ENCODE measurements at places on chromosomes 1 and 21.

DNA sequence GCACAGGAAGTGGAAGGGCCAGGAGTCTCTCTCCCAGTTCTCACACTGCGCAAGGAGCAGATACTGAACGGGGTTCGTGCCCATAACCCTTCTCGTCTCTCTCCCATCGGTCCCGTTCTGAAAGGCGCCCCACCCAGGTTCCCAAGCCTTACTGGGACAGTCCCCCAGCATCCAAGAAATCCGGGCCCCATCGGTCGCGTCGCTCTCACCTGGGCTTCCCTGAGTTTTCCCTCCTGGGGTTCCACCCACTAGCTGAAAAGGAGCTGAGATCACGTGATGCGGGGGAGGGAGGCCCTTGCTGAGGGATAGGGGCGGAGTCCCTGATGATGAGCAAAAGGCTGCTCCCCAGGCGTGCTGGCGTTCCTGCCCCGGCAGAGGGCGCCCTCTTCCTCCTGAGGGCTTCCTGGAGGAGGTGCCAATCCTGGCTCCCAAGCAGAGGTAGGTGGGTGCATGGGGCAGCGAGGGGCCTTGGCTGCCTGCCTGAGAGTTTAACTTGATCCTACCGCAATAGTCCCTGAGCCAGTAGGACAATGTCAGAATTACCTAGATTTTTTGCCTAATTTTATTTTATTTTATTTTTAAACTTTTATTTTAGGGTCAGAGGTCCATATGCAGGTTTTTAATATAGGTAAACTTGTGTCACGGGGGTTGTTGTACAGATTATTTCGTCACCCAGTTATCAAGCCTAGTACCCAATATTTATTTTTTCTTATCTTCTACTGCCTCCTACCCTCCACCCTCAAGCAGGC is at the start of gene SPOCD1:
Gene SPOCD1, minus strand, starts transcription at position 271 of the 749 bp plus-strand sequence. CDS start 689 bp downstream, outside the sequence.
- peak; percentile 89 for DNase-seq

DNA sequence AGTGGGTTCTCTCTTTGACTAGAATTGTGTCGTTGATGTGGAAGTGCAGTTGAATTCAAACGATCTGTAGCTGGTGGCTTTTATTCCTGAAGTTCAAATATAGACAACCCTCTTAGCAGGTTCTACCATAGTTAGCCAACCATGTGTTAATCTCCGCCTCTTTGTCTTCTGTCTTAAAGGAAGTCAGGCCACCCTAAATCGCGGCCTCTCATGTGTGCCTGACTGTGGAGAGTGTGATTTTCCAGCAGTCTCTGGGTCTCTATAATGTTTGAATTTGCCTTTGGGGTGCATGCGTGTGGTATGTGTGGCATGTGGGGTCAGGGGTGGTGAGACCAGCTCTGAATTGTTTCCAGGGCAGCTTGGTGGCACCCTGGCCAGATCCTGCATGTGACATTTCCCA is 244.9 kb downstream of the DISC1 start:
- no peak for DNase-seq

DNA sequence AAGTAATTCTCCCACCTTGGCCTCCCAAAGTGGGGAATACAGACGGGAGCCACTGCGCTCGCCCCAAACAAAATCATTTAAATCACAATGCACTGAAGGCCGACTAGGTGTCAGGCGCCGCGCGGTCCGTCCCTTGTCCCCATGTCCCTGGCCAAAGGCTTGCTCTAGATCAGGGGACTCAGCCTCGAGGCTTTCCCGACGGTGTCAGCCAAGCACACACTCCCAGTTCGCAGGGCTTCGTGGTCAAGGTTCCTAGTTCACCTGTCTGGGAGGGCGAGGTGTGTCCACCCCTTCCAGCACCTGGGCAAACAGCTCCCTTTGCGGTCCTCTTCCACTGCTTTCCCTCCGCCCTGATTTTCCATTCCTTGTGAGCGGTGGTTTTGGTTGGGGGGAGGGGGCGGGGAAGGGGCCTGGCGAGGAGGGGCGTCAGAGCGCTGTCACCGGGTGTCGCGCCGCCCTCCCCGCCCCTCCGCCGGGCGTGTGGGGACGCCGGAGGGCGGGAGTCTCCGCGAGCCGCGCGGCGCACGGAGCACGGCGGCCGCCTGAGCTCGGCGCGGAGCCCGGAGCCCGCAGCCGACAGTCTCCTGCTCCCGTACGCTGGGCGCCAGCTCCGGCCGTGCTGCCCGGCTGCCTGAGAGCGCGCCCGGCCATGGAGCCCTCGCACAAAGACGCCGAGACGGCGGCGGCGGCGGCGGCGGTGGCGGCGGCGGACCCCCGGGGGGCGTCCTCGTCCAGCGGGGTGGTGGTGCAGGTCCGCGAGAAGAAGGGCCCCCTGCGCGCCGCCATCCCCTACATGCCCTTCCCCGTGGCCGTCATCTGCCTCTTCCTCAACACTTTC is at the start of gene STUM:
Gene STUM, plus strand, starts transcription at position 509 of the 838 bp plus-strand sequence. Its CDS starts 141 bp downstream, at position 650.
- peak; percentile 62 for DNase-seq

GRCh38 chr21:40186045-40186444 is 318.8 kb downstream of the PCP4 start:
- no peak for DNase-seq

GRCh38 chr1:67514786-67515185 is 84.6 kb upstream of the SERBP1 start:
- DNase-seq, result no peak

- no peak for DNase-seq
These were observed 84.4 kb downstream of the CLEC20A start for GRCh38 chr1:178412400-178412770.

DNA sequence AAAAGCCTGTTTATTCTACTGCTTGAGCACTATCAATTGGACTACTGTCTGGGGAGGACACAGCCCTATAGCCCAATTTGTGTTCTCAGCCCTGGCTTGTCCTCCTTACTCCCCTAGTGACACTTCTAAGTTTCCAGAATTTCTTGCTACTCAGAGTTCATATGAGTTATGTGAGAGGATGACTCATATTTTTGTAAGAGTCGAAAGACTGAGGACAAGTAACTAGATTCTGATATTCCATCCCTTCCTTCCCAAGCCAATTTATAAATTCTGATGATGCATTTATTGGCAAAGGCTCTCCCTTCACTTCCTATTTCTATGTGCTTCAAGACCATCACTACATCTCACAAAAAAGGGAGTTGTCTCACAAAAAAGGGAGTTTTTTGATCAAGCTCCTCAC is 422.2 kb upstream of the DEPDC1 start:
- no peak for DNase-seq

- DNase-seq, result no peak
These were observed 2.5 kb downstream of the WDR77 start for GRCh38 chr1:111446546-111446945.

DNA sequence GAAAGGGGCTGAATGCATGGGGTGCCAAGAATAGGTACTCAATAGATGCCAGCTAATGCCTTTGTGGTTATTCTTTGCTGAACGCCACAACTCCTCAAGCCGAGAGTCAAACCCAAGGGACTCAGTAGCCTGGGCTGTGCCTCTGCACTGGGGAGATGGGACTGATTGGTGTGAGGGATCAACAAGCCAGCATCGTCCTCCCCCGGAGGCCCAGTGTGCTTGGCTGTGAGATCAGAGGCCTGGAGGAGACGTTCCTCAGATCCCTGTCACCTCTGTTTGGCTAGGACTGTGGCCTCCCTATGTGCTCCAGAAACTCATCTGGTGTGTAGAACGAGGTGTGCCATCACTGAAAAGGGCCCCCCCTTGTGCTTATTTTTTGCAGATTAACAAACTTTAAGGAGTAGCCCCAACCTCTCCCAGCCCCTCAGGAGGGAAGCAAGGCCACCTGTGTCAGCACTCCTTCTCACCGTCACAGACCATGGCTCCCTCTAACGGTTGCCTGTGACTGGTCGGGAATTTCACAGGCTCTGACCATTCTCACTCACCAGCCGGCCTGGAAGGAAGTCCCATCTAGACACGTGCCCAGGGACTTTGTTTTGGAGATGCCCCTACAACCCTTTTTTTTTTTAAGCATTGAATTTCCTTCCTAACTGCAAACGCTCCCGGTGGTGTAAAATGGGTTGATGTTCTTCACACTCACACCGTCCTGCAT is 194.0 kb upstream of the VAMP3 start:
- no peak for DNase-seq

DNA sequence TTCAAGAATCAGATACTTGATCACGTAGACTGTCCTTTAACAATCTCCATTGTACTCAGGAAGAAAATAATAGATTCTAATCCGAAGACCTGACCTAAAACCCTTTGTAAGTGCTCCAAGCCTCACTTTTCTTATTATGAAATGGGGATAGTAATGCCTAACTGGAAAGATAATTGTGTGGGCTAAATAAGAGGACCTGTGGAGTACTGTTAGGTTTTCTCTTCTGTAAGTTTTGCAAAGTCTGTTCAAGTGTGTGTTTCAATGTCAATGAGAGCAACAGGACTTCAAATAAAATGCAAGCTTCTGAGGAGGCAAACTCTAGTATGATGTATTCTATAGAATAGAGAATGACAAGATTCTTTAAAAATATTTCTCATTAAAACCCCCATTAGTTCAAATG is 348.6 kb downstream of the USP25 start:
- DNase-seq, result no peak

- no peak for DNase-seq
These were observed 6.5 kb downstream of the RNF207 start for GRCh38 chr1:6212193-6212959.

GRCh38 chr1:203870245-203870644 is 8.8 kb downstream of the SNRPE start:
- DNase-seq, result no peak

- DNase-seq, result no peak
These were observed 52.2 kb upstream of the ATP1A1 start for GRCh38 chr1:116320874-116321273.

GRCh38 chr1:5662744-5663126 is 329.5 kb downstream of the NPHP4 start:
- DNase-seq, result no peak

GRCh38 chr21:43203591-43203990 is 34.8 kb downstream of the CRYAA start:
- DNase-seq, result no peak

- DNase-seq, result no peak
These were observed 3.7 kb upstream of the QSOX1 start for GRCh38 chr1:180150982-180151381.

- DNase-seq, result peak; percentile 56
These were observed 107.2 kb downstream of the PRDM2 start for GRCh38 chr1:13807209-13807608.

DNA sequence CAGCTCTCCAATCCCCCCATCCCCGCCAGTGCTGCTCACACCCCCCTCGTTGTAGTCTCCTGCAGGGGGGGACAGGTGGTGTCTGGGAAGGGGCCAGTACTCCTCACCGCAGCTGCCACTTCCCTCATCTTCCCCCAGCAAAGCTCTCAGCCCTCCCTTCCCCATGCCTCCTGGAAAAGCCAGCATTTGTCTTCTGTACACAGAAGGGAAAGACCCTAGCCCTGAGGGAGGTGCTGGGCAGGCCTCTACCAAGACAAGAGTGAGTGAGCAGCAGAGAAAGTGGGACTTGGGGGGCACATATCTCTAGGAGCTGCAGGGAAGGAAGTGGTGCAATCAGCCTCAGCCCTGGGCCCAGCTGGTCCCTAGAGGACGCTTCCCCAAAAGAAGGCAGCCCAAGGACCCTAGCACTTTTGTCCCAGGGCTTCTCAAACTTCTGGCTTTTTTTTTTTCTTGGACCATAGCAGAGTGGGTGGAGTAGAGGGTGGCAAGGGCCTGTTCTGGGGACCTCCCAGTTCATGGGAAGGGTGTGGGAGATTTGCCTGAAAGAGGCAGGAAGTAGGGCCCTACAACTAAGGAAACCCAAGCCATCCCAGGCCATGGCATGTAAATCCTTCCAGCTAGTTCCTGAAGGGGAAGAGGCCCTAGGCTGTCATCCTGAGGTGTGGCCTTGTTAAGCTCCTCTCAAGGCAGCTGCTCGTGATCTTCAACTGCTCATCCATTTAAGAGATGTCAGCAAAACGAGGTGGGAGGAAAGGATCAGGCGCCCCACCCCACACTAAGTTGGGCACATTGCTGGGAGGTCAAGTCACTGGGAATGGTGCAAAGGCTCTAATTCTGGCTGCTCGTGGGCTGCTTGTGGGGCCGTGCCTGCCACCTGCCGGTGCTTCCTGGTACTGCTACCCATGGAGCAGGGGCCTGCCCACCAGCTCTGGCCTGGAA is 12.6 kb downstream of the ZC3H12A start:
- DNase-seq, result peak; percentile 81

DNA sequence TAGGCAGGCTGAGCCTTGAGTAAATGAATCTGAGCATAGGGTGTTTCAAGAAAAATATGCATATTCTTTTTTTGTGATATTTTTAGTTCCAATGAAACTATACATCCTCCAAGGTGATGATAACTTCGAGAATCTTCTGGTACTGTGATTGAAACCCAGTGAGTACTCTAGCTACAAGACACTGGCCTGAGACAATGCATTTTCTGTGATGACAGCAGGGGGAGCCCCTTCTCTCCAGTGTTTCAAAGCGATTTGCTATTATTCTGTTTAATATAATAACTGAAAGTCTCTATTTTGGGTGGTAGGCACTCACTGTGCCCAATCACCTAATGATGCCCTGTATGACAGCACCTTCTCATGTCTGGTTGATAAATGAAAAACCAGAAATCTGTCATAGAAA is 12.1 kb downstream of the IRF2BP2 start:
- peak; percentile 72 for DNase-seq

DNA sequence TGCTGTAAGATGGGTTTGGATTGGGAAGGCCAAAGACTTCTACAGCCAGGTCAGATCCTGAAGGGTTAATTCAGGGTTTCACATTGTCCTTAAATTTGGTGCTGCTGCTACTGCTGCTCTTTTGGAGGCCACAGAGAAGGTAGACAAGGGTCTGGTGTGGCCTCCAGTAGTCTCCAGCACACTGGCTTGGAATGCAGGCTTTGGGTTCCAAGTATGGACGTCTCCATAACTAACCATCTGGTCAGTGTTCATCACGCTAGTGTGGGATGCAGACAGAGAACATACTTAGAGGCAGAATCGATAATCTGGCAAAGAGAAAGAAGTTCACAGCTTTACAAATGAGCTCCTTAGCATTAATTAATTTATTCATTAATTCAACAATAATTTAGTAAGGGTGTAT is 154.1 kb downstream of the ZBTB18 start:
- DNase-seq, result no peak

DNA sequence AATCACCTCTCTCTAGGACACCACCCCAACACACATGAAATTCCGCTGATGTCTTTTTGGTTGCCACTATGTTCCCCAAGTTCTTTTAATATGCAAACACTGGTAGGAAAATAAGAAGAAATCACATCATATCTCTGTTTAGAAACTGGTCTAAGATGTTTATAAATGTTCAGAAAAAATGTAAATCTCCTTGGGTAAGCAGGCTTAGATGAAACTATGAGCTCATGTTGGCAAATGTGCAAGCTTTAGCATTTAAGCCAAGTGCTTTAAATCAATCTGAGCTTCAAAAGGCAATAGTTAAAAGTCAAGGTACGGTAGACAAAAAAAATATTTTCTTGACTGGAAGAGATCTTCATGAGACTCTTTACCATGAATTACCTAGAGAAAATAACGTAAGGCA is 25.2 kb upstream of the SLAMF9 start:
- no peak for DNase-seq

- DNase-seq, result no peak
These were observed 89.0 kb downstream of the NFIA start for GRCh38 chr1:61171346-61171745.

Measured in germinal center (tissue), 1 donor.